ENCODE measurements at places on chromosomes 3 and 15.

- DNase-seq = no peak
Observed at GRCh38 chr3:29936054-29936453, 655.2 kb downstream of the RBMS3 start.

GRCh38 chr15:75727851-75728715 is 15.4 kb upstream of the CSPG4 start:
- no peak for DNase-seq

DNA sequence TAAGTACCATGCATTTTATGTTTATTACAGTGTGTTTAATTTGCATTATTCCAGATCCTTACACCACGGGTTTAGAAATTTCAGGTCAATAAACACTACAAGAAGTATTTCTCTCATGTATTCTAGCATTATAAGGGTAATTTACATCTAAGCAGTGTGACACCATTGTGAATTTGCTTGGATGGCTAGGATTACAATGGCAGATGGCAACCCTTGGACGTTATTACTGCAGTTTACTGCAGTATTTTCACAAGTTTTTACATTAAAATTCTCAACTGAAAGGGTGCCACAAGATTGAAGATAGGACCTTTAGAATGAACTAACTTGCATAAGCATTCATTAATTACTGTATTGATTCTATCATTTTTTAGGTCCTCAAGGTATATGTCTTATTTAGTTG is 538.8 kb downstream of the NLGN1 start:
- no peak for DNase-seq

DNA sequence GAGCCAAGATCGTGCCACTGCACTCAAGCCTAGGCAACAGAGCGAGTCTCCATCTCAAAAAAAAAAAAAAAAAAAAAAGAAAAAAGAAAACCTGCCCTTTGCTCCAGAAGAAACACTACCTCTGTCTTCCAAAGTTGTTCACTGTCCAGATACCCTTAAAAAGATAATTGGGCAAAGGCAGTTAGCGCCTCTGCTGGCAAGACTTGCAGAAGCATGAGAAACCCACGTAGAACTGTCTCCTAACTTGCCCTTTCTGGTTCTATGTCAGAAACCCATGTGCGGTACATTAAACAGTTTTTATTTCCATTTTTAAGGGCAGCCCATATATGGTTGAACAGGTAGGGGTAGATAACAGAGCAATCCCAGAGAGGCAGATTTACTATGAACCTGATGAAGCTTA is 1026.4 kb downstream of the ROBO2 start:
- no peak for DNase-seq

DNA sequence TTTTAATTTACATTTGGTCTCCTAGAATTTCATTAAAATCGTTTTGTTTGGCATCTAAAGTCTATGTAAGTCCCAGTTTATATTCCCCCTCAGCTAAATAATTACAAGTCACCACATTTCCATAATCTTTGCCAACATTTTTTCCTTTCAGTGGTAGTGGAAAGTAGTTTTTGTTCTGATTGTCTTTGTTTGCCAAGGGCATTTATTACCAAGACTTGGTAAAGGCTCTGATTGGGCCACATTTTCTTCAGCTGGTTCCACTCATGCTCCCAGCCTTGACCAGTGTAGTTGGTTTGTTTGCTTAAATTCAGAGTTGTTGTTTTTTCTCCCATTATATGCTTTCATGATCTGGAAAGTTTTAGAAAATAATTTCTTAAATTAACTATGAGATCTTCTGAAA is 153.4 kb upstream of the MME start:
- DNase-seq = no peak

- DNase-seq = no peak
Observed at GRCh38 chr15:91967935-91968606, 114.6 kb downstream of the SLCO3A1 start.

- no peak for DNase-seq
Observed at GRCh38 chr3:175270866-175271265, 411.7 kb downstream of the NAALADL2 start.

DNA sequence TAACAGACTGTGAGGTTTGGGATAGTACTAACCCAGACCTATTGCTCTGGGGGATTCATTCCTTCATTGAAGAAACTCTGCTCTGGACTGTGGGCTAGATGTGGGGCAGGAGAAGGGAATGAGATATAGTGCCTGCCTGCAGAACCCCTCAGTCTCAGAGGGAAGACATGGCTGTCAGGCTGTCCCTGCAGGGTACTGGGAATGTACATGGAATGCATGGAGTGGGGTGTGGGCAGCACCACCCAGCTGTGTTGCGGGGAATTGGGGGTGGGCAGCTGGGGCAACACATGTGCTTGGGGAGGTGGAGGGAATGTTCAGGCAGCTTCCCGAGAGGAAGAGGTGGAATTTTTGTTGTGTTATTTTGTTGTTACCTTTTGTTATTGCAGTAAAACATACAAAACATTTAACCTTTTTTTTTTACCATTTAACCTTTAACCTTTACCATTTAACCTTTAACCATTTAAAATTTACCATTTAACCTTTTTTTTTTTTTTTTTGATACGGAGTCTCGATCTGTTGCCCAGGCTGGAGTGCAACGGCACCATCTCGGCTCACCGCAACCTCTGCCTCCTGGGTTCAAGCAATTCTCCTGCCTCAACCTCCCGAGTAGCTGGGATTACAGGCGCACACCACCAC is 7.3 kb downstream of the PAQR5 start:
- DNase-seq = no peak

- no peak for DNase-seq
Observed at GRCh38 chr3:127680798-127681221, 8.1 kb downstream of the ABTB1 start.

GRCh38 chr3:196093317-196094111 is 11.6 kb upstream of the TFRC start:
- DNase-seq = no peak

DNA sequence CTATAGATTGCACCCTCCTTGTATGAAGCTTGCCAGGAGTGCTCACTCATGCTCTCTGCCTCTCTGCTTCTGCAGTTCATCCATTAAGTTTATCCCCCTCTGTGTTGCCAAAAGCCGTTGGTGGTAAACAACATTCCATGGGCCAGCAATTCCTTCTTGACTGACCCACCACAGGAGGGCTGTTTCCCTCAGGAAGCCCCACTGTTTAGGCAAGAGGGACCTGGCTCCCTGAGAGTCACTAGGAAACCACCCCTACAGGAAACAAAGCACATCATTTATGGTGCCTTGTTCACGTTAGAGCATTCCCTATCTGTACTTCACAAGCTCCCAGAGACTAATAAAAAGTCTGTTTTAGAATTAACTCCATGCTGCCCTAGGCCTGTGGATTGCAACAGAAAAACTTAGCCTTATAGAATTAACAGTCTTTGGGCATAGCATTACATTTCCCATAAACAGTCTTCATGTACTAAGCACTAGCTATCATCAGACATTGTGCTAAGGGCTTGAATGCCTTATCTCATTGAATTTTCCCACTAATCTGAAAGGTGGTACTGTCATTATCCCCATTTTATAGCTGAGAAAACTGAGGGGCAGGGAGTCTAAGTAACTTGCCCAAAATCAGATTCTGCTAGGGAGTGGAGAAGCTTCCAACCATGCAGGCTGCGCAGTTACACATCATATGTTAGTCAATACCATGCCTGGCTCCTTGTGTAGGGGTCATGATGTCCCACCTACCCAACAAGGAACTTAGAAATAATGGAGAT is 149.9 kb downstream of the SHQ1 start:
- DNase-seq = no peak

DNA sequence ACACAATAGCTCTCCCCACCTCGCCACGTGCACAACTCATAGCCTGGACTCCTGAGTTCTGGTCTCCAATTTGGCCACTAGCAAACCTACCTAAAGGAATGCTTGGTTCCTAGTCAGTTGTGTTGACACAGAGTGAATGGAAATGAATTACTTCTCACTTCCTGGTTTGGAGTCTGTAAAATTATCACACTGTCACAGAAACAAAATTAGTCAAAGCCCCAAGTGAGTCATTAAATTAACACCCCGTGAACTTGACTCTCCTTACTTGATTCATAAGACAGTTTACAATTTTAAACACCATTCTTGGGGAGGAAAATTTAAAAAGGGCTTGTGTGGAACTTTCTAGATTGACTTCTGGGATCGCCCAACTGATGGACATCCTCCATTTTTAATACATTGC is 276.2 kb upstream of the CTNNB1 start:
- no peak for DNase-seq

- no peak for DNase-seq
Observed at GRCh38 chr3:184144505-184144904, 9.3 kb downstream of the EIF2B5 start.

Measured in C1 segment of cervical spinal cord (tissue), 14 donors.